ENCODE measurements at places on chromosomes 5 and 9.

- DNase-seq = no peak
Observed at GRCh38 chr9:90894986-90895687, 93.5 kb downstream of the SYK start.

- DNase-seq = no peak
Observed at GRCh38 chr9:129834489-129835127, 467 bp downstream of the C9orf78 start.

GRCh38 chr5:124395287-124395686 is 351.2 kb downstream of the ZNF608 start:
- no peak for DNase-seq

DNA sequence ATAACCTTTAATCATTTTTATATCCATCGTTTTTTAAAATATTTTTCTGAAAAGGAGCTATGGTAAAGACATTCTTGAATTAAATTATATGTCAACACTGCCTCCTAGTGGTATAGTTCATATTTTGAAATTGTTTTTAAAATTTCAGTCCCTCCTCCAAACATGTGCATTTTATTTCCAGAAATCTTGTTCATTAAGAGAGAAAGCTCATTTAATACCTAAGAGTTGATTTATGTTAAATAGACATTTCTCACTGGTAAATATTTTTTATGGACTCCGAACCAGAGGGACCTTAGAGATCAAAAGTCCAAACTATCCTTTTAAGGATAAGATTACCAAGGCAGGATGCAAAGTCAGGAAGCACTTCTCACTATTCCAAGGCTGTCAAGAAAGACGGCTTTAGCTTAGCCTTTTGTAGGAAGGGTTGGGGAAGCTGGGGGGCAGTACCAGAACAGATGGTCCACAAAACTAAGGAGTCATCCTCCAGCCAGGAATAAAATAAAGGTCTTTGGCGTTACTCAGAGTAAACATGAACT is 21.6 kb downstream of the BHMT start:
- no peak for DNase-seq

GRCh38 chr9:21995666-21996398 is 1.2 kb downstream of the CDKN2B-AS1 start:
- peak; percentile 34 for DNase-seq

DNA sequence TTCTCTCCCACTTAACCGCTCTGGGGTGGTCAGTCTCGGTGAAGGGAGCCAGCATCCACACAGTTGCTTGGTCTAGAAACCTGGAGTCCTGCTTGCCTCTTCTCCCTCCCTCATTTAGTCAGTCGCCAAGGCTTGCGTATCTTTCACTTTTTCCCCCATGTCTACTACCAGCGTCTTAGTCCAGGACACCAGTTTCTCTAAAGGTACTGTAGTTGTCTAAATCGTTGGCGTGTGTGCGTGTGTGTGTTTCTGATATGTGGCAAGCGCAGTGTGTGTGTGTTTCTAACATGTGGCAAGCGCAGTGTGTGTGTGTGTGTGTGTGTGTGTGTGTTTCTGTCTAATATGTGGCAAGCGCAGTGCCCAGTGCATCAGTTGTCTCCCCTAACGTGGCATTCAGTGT is 641 bp downstream of the ATP6V1G1 start:
- no peak for DNase-seq

- no peak for DNase-seq
Observed at GRCh38 chr5:24428345-24428744, 216.4 kb downstream of the CDH10 start.

- no peak for DNase-seq
Observed at GRCh38 chr9:34558919-34559623, 30.5 kb downstream of the CNTFR start.

- DNase-seq = no peak
Observed at GRCh38 chr5:169686137-169686536, 49.1 kb downstream of the DOCK2 start.

DNA sequence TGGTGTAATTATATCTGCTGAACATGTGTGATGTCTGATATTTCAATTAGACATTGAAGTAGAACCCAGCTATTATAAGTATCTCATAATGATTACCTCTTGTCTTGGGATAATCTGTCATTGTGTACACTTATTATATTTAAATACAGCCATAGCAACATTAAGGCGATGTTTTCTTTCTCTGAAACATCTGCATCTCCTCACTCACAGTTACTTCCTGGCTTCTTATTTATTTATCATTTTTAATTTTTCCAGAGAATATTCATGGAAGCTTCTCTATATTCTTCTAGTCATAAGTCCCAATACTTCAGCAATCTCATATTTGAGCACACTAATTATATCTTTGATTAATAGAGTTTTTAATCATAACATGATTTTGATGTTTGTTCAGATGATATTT is 103.8 kb upstream of the FBN2 start:
- DNase-seq = no peak

GRCh38 chr9:32350682-32351081 is 33.8 kb upstream of the ACO1 start:
- DNase-seq = no peak

GRCh38 chr9:128937310-128938165 is 9.9 kb downstream of the DOLK start:
- no peak for DNase-seq

DNA sequence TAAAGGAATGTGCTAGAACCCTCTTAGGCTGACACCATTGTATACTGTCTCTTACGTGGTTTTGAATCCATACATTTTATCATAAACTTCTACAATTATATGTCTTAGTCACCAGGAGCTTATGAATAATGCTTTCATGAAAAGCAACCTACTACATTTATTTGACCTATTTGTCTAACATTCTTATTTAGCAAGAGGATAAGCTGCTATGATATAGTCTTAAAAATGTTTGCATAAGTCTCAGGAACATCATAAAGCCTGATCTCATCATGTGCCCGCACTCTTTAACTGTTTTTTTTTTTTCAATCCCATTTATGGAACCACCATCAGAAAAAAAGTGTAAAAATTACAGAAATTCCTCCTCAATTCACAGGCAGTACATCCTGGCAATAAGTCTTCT is 59.7 kb downstream of the CDH12 start:
- DNase-seq = no peak

DNA sequence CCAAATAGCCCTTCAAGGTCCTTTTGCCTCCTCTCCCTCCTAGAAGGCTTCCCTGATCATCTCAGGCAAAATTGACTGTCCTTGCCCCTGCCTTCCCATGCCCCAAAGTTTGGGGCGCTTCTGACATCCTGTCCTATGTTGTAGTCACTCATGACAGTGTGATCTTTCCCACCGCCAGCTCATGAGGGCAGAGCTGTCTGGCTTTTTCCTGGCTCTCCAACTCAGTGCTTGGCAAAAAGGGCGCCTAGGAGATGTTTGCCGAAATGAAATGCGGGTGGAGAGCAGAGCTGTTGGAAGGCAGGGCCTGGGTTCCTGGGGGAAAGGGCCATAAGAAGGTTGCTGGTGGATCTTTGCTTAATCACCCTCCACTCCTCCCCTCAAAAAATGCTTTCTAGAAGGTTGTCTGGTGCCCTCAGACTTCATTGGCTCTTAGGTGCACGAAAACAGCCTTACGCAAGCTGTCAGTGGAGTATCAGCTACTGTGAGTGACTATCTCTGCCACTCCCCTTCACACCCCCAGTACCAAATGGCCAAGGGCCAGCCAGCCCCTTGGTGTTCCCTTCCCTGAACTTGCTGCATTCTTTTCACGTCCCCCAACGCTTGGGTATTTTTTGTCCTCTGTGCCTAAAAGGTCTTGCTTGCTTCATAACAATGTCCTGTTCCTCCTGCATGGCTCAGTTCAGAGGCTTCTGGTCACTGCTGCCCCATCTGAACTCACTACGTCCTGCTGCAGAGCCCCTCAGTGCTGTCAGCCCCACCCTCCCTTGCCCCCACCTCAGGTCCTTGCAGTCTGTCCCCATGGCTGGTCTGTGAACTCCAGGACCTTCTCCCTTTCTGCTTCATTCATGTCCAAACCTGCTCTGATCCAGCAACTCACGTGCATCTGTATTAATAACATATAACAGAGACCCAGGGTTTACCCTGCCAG is 2.6 kb upstream of the SLC25A51 start:
- DNase-seq = no peak

- no peak for DNase-seq
Observed at GRCh38 chr5:90866333-90866732, 307.7 kb downstream of the ADGRV1 start.

DNA sequence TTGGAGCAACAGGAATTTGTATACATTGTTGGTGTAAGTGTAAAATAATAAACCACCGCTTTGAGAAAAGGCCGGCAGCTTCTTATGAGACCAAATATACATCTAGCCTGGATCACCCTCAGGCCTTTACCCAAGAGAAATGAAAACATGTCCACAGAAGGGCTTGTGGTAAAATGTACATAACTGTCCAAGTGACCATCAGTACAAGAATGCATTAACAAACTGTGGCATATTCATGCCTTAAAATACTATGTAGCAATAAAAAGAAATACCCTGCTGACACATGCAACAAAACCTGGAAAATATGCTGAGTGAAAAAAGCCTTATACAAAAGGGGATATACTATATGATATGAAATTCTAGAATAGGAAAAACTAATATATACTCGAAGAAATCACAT is 311.9 kb upstream of the TRPC7 start:
- no peak for DNase-seq

DNA sequence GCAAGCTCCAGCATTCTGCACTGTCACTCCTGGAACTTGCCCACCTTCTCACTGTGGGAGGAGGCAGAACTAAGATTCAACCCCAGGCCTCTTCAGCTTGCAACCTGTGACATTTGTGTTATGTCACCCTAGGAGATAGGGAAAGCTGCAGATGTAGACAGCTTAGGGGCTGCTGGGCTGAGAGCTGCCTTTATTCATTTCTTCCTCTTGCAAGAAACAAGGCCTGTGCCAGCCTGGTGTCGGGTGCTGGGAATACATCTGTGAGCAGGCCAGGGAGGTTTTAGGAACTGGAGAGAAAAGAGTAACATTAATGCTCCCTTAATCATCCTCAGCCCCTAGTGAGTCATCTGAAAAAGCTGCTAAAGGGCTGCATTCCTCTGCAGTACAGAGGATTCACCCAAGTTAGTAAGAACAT is 101.8 kb downstream of the FGF18 start:
- DNase-seq = no peak

GRCh38 chr9:2923766-2924379 is 80.0 kb upstream of the PUM3 start:
- DNase-seq = no peak

Data from activated T-cell treated with anti-CD3 and anti-CD28 coated beads, Interleukin-2, amount 50 U/mL, for 1 hour (primary cell).